ENCODE measurements at places on chromosomes 12 and 14. TPM values are rescaled to one million over a fixed set of nuclear protein-coding genes. Genes with fewer than 3 reads are reported as not detected.

DNA sequence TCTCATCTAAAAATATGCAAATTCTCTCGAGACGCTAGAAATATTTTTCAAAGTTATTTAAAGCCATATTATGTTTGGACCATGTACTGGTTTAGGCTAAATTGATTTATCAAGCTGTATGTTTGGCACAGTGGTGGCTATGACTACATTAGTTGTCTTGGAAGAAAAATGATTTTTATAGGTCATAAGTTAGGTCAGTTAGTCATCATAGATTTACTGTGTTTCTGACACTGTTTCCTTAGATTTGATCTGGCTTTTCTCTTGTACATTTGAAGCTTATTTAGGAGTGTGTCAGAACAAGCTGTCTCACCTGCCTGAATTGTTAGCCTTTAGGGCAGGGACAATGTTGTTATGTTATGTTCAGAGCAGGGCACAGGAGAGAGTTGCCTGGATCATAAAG, 161.1 kb upstream of the FBXO33 start:
- DNase-seq, result no peak

DNA sequence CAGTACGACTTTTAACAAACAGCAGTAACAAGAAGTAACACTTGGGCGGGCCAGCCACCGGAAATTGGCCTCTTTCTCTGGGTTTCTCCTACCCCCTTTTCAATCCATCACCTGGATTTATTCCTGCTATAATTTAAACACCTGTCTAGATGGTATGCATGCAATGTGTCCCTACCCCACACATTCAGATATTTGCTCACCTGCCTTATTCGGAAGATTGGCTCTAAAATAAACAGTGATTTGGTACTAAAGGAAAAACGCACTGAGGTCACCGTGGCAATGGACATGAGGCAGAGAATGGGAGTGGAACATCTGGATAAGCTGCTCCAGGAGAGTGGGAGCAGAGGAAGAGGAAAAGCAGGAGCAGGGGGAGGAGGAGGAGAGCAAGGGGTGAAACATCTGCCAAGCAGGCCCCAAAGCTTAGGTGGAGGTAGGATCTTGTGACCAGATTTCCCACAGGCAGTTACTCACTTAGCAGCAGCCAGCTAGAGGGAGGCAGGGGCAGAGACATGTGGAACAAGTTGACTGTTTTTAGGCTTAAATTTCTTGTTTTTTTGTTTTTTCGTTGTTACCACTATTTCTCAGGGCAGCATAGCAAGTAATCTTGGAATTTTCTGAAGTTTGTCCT, 150.9 kb downstream of the TTLL5 start:
- no peak for DNase-seq

Gene REP15
- polyA plus RNA-seq, result 5.2 TPM

Gene RTN1
- 0.15 TPM for polyA plus RNA-seq

DNA sequence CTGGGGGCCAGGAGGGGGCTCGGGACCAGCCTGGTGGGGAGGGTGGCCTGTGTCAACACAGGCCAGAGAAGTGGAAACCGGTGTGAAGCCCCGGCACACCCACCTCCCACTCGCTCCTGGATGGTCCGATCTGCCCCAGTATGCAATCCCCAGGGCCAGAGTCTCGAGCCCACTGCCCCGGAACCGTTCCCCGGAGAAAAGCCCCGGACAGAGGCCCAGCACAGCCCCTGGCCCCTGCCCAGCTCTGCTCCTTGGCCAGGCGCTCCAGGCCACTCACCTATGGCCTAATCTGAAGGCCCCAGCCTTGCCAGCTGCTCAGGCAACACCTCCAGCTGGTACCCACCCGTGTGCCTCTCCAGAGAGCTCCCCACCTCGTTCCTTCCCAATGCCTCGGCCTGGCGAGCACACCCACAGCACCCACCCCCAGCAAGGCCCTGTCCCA, 17.7 kb downstream of the AKT1 start:
- no peak for DNase-seq

Gene E2F7
- 0.08 TPM for polyA plus RNA-seq

GRCh38 chr12:6768990-6769389, 2.8 kb downstream of the PTMS start:
- no peak for DNase-seq

- DNase-seq, result peak; percentile 99
Observed at GRCh38 chr12:52032804-52033445, 18.3 kb upstream of the NR4A1 start.

Gene RXYLT1
- 24.7 TPM for polyA plus RNA-seq

GRCh38 chr12:56385873-56386272, 23.2 kb upstream of the APOF start:
- no peak for DNase-seq

- DNase-seq, result no peak
Observed at GRCh38 chr12:59548930-59549329, 46.9 kb upstream of the SLC16A7 start.

DNA sequence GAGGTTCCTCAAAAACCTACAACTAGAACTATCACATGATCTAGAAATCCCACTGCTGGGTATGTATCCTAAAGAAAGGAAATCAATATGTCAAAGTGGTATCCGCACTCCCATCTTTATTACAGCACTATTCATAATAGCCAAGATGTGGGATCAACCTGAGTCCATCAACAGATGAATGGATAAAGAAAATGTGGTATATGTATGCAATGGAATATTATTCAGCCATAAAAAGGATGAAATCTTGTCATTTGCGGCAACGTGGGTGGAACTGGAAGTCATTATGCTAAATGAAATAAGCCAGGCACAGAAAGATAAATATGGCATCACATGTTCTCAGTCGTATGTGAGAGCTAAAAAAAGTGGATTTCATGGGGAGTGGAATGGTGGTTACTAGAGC, 77.5 kb upstream of the DIO3 start:
- DNase-seq, result no peak

DNA sequence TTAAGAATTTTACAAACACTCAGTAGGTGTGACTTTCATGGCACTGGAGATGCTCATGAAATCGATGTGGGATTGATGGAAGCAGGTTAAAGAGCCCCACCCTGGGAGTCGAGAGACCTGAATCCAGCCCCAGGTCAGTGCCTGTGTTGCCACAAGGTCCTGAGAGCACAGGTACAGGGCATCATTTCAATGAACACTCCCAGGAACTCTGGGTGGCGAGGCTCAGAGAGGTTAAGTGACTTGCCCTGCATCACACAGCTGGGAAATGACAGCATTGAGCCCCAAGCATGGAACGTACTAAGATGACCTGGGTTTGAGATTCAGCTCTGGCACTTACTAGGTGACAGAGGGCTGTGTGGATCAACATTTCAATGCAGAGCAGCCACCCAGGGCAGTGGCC, 98.2 kb downstream of the CMKLR1 start:
- DNase-seq, result no peak

- no peak for DNase-seq
Observed at GRCh38 chr14:20529806-20530205, 24.5 kb downstream of the RNASE10 start.

- no peak for DNase-seq
Observed at GRCh38 chr12:106790020-106790419, 15.5 kb downstream of the RIC8B start.

GRCh38 chr14:90556012-90556477, 159.2 kb downstream of the CALM1 start:
- DNase-seq, result no peak

- peak; percentile 86 for DNase-seq
Observed at GRCh38 chr12:10716704-10717315, 6.3 kb downstream of the YBX3 start.

DNA sequence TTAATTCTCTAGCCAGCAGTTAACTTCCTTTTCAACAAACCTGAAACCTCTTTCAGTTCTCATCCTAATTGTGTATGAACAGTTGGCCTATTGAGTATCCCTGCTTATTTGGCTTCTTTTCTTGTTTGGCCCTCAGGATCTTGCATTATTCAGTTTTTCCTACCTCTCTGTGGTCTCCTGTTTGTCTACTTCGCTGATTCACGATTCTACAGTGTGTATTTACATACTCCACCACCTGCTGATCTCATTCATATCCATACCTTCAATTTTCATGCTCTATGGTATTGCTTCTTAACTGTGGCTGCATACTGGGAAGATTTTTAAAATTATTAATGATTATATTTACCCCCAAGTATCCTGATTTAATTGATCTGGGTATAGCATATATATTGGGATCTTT, 56.4 kb downstream of the RASSF9 start:
- DNase-seq, result no peak

DNA sequence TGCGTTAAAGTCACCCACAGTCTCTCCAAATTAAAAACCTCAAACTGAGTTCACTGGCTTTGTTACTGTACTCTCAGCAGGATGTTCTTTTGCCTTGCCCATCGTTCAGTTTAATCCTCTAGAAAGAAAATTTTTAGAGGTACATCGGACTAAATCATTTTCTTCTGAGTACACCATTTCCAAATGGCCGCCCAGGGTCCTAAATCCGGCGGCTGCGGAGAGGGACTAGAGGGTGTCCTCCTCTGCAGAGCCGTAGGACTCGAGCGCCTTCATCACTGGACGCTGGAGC, 1.4 kb downstream of the LIN7A start:
- DNase-seq, result no peak

DNA sequence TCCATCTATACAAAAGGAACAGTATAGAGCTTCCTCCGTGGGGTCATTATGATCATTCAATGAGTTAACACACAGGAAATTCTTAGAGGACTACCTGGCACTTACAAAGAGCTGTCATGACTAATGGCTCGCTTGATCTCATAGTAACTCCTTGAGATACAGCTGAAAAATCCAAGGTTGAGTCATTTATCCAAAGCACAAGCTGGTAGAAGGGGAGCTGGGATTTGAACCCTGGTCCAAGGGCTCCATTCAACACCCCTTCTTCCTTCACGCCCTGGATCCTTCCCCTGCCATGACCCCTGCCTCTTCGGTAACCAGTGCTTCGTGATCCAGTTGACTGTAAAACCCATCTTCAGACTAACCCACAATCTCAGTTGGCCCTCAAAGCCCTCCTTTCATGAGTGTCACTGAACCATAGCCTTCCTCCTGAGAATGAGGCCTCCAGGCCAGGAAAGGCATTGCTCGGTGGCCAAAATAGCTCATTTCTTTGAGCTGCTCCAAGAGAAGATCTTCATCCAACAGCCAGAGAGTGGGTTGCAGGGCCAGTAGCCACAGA, 7.8 kb downstream of the ZFP36L1 start:
- DNase-seq, result no peak

Gene RGS6
- polyA plus RNA-seq, result 1.3 TPM

DNA sequence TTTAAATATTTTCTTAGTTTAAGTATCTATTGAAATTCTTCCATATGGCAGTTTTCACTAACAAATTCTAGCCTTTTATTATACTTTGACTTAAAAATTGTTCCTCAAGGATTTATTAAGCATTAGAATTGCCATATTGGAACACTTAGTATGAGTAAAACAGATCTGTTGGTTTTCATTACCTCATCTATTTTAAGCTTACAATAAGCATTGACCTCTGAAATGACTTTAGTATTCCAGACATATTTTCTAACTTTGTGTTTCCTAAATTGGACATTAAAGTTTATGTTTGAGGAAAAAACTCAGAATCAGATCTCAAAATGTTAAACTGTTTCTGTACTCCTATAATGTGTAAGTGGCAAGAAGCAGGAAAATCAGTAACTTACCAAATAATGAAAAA, 48.4 kb downstream of the CSRP2 start:
- no peak for DNase-seq

DNA sequence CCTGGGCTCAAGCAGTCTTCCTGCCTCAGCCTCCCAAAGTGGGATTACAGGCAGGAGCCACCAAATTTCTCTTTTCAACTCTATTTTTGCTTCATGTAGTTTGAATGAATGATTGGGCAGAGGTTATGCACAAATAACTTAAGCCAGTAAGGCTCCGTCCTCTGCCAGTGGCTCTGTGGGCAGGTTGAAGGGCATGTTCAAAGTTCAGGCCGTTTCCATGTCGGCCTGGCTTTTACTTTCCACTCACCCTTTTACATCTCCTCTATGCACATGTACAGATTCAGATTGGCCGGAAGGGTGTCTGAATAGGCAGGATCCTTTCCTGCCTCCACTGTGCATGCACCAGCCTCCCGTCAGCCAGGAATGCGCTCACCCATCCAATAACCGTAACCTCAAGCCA, 132.3 kb downstream of the EML1 start:
- DNase-seq, result no peak

GRCh38 chr12:107390414-107390813, 295.2 kb upstream of the PWP1 start:
- no peak for DNase-seq

Gene SYNDIG1L
- 0.06 TPM for polyA plus RNA-seq

Gene KCNA5
- 1.8 TPM for polyA plus RNA-seq

DNA sequence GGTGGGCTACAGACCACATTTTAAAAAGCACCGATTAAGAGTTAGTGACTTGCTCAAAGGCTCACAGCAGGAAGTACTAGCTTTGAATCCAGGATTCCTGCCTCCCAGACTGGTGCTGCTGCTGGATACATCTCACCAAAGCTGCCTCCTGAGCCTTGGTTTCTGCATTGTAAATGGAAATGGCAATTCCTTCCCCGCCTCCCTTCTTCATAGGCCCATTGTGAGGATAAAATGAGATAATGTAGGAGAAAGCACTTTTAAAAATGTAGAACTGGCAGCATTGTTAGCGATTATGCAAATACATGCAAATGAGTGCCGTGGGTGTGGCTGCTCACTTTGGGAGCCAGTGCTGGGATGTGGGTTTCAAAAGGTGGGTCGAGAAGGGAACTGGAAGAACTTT, 15.4 kb downstream of the PDE1B start:
- no peak for DNase-seq

Gene MANSC1
- 4.5 TPM for polyA plus RNA-seq

DNA sequence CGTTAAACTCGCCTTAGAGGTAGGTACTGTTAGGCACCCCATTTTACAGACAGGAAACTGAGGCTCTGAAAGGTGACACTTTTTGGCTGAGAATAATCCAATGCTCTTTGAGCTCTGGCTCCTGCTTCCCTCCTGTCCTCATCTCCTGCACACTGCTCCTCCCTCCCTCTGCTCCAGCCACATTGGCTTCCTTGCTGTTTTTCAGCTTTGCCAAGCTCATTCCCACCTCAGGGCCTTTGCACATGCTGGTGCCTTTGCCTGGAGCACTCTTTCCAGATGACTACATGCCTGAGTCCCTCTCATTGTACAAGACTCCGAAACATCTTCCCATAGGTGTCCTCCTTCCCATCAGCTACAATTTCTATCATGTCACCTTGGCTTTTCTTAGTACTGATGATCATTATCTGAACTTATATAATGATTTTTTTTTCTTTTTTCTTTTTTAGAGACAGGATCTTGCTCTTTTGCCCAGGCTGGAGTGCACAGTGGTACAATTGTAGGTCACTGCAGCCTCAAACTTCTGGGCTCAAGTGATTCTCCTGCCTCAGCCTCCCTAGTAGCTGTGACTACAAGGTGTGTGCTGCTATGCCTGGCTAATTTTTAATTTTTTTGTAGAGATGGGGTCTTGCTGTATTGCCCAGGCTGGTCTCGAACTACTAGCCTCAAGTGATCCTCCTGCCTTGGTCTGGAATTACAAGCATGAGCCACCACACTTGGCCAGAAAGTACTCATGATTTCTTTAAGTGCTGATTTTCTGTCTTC, 15.2 kb downstream of the MSI1 start:
- DNase-seq, result no peak

DNA sequence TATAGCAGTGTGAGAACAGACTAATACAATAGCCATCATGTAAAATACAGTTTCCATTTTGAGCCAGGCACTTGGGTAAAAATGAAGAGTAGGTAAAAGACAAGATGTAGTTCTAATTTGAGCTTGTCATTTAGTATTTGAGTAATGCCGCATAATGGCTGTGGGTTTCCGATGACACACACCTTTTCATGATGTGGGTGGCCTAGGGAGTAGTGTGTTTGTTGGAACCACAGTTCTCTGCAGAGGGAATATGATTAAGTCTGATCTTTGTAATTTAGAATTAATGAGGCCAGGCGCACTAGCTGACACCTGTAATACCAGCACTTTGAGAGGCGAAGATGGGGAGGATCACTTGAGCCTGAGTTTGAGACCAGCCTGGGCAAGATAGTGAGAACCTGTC, 61.8 kb downstream of the RCOR1 start:
- no peak for DNase-seq

GRCh38 chr12:62210422-62210821, 49.8 kb upstream of the USP15 start:
- no peak for DNase-seq

Measured in heart left ventricle (tissue), 16 donors.